ENCODE measurements at places on chromosomes 12 and 14.

- DNase-seq: no peak
Observed at GRCh38 chr12:127260531-127260930, 1006.4 kb upstream of the TMEM132C start.

GRCh38 chr14:91810699-91811098, 56.6 kb downstream of the TC2N start:
- no peak for DNase-seq

- DNase-seq: no peak
Observed at GRCh38 chr14:103386713-103387329, 1.6 kb downstream of the MARK3 start.

- no peak for DNase-seq
Observed at GRCh38 chr14:61438860-61439765, 117.7 kb downstream of the PRKCH start.

DNA sequence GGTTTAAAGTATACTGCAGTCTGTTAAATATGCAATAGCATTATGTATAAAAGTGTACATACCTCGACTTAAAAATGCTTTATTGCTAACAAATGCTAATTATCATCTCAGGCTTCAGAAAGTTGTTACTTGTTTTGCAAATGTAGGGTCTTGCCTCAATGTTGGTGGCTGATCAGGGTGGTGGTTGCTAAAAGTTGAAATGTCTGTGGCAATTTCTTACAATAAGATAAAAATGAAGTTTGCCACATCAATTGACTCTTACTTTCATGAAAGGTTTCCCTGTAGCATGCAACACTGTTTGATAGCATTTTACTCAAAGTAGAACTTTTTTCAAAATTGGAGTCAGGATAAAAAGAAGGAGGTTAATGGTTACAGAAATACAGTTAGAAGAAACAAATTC, 407.7 kb upstream of the OR4E1 start:
- DNase-seq: no peak

DNA sequence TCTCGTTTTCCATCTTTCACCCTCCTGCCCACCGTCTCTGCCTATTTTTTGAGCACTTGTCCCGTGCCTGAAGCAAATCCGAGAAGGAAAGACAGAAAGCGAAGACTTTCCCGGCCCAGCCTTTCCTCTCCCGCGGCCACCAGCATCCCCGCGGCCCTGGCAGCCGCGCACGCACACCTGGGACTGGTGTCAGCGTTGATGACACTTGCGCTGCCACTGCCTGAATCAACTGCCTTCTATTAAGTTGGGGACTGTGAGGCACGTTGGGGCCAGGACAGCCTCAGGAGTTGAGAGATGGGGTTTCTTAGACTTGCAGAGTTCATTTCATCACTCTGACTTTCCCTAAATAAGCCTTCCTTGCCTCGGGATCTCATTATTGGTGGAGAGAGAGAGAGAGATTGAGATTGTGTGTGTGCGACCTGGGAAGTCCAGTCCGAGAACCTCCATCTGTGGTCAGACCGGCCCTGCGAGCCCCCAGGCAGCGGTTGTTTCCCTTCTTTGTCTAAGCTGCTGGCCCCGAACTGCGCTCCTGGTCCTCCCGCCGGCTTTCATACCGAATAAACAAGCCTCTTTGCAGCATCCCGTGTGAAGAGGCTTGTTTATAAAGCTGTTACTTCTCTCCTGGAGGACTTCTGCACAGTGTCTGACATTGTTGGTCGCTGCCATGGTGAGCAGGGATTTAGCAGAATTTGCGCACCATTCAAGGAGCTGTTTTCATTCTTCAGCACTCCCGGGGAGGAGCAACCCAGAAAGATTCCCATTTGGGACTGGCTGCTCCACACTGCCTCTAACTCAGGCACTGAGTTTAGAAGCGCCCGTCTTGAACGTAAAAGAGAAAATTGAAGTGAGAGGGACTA, 1.5 kb downstream of the PDZRN4 start:
- DNase-seq: no peak

- no peak for DNase-seq
Observed at GRCh38 chr12:88507270-88507669, 73.0 kb downstream of the KITLG start.

DNA sequence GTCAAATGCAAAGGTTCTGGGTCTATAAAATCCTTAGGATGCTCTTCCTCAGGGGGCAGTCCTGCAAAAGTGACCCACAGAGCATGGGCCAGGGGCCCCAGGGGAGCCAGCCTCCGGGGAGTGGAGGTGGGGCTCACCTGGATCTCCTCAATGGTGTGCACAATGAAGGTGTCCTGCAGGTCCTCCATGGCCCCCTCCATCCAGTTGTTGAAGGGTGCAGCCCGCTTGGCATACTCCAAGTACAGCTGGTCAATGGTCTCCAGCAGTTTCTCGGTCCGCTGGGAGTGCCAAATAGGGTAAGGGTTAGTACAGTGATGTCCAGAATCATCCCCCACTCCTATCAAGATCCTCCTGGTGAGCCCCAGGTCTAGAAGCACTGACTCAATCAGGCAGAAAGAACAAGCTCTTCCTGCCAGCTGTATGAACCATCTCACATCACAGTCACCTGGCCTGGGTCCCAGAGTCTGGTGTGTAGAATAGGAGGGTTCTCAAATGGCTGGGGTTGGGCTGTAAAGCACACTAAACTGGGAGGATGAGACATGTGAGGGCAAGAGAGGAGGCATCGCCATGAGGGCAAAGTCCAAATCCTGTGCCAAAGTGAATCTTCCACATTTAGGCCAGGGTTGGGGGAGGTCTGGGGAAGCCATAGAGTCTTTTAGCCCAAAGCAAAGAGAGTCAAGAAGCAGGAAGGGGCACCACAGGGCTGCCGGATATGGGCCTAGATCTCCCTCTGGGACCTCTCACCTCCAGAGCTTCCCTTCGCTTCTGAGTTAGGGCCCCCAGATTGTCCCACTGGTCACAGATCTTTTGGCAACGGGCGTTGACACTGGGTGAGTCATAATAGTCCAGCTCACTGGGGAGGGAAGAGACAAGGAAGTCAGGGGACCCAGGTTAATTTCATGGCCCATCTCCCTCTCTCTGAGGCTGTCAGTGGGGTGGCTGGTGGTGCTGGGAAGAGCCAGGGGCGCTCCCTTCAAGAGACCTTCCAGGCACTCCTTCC, 91.5 kb upstream of the ZFP36L1 start:
- DNase-seq: no peak

- no peak for DNase-seq
Observed at GRCh38 chr14:53778263-53778662, 178.4 kb downstream of the BMP4 start.
